ENCODE measurements at places on chromosomes 7 and 10.

- DNase-seq: no peak
Observed at GRCh38 chr10:124451276-124451675, 1.4 kb upstream of the NKX1-2 start.

GRCh38 chr7:154096-154799, 38.1 kb upstream of the FAM20C start:
- no peak for DNase-seq

DNA sequence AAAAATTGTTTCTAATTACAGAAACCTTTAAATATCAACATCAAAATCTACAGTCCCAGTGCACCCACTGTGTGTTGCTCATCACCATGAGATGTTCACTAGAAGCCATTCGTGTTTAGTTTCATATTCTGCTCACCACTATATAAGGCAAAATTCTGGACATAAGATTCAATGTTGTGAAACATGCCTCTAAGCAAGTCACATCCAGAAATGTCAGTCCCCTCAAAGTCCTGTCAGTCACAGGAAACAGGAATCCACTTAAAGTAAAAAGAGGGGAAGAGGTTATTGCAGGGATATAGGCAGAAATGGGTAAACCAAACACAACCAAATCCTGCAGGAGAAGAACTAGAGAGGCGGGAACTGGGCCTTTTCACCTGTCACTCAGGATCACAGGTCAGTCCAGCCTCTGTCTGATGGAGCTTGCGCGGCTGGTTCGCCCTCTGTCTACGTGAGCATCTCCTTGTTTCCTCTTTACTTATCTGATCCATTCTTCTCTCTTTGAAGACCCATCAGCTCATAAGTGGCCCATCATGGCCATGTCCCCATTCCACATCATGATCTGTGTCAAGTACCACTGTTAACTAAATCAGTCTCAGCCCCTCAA, 58.4 kb downstream of the MYPN start:
- DNase-seq: no peak

DNA sequence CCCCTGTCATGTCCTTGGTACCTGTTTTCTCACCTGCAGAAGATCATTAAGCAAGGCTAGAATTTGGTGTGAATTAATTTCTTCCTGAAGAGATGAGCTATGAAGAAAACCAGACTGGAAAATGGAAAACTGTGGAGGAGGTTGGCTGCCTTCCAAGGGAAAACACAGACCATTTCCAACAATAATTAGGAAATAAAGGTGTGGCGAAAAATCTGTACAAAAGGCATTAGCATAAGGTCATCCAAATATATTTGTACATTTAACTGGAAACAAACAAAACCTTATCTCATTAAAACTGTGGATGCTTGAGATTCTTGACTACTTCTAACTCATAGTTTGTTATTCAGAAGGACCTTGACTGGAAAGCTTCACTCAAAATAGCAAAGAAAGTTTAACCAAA, 1.7 kb downstream of the STN1 start:
- DNase-seq: no peak

DNA sequence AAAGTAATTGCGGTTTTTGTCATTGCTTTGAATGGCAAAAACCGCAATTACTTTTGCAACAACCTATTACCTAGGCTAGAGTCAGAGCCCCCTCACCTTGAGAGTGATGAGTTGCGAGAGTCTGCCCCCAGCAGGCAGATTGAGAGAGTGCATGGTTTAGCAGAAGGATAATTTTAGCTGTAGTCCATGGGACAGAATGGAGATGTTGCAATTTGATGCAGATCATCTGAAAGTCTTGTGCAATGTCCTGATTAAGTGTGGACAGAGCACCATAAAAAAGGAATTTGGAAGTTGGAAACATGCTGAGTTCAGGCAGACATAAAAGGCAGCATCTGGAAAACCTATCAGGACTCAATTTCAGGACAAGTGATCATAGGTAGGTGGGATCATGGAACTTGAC, 48.7 kb downstream of the GPR141 start:
- no peak for DNase-seq

DNA sequence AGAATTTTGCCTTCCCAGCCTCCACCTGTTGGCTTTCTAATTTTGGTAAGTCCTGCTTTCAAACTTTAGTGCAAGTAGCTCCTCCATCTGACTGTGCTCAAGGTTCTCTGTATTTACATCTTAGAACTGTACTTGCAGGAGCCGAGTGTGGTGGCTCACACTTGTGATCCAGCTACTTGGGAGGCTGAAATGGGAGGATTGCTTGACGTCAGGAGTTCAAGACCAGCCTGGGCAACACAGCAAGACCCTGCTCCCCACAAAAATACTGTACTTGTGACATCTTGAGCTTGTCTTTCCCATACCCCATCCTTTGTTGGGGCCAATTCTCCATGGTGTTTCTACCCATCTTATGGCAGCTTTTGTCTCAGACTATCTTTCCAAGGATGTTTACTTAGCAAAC, 4.7 kb upstream of the VDAC2 start:
- no peak for DNase-seq

DNA sequence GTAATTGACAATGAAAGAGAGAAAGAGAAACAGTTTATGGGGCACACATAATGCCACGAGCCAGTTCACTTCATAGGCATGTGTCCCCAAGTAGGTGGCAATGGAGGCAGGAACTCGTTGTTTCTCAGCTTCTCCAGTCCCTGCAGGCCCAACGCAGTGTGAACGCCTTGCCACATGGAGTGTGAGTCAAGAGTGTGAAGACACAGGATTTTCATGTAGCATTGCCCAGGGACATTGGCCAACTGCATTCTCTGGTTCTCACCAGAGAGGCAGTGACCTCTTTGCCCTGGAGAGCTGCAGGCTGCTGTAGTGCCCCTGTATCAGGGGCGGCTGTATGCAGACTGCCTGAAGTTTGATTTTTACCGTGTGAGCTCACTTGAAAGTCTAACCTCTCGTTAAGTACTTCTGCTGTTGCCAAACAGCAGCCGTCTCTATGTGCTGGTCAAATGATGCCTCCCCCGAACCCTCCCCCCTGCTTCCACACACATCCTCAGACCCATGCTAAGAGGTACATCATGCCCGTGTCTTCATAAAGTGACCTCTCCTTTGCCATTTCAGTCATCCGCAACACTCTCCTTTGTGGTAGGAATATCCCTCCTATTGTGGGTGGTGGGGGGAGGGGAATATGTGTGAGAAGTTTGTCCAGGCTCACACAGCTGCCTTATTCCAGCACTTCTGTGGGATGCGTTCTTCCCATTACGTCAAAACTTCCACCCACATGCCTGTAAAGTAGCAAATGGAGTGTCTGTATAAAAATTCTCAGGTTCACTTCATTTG, 12.7 kb downstream of the LRRC18 start:
- DNase-seq: no peak

GRCh38 chr7:6407434-6407833, 40.3 kb downstream of the DAGLB start:
- no peak for DNase-seq

DNA sequence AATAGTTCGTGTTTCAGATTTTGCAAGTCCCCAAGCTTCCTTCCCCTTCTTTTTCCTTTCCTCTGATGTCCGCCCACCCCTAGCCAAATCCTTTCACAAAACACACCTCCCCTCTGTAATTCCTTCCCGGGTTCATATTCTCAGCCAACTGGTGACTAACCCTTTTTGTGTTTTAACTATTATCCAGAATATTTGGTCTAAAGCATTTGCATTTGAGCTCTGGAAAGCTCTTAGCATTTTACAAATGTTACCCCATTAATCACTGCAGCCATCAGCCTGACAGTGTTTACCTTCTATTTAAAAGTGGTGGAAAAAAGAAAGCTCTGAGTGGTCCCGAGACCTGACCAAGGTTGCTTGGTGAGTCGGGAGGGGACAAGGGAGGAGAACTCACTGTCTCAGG, 139.0 kb downstream of the CREB5 start:
- no peak for DNase-seq

DNA sequence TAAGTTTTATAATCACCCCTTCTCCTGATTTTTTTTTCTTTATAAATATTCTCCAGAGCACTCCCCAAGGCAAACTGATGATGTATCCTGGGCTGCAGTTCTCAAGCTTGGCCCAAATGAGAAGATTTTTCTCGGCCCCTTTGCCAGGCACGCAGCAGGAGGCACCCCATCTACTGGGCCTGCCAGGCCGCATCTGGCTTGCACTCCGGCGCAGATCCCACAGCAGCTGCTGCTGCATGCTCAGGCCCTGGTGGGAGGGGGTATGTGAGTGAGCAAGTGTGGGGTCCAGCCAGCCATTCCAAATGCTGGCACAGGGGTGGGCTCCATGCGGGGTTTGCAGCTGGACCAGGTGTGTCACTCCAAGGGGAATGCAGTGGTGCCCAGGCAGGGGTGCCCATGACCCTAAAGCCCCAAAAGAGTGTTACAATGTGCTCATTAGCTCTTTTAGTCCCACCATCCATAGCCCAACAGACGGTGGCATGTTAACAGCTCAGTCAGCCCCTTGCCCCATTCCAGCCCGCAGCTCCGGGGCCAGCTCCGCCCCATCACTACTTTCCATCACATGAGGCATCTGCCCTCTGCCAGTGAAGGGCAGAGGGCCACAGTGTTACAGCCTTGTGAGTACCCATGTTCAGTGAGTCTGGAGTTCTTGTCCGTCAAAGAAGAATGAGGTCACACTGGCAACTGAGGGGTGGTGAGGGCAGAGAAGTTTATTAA, 25.9 kb downstream of the OAT start:
- no peak for DNase-seq

DNA sequence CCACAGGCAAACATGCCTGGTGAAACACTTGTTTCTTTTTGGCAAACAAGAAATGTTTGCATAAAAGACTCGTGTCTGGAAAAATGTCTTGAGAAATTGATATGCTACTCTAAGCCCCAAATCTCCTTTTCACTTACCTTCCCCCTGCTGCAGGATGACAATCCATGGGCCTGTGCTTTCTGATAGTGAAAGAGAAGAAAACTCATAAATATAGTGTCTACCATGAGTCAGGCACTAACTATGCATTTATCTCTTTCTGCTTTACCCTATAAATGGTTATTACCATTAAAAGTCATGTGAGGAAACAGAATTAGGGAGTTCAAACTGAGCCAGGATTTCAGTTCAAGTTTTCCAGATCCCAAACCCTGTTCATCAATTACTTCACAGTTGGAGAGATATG, 6.6 kb upstream of the TARP start:
- DNase-seq: no peak

DNA sequence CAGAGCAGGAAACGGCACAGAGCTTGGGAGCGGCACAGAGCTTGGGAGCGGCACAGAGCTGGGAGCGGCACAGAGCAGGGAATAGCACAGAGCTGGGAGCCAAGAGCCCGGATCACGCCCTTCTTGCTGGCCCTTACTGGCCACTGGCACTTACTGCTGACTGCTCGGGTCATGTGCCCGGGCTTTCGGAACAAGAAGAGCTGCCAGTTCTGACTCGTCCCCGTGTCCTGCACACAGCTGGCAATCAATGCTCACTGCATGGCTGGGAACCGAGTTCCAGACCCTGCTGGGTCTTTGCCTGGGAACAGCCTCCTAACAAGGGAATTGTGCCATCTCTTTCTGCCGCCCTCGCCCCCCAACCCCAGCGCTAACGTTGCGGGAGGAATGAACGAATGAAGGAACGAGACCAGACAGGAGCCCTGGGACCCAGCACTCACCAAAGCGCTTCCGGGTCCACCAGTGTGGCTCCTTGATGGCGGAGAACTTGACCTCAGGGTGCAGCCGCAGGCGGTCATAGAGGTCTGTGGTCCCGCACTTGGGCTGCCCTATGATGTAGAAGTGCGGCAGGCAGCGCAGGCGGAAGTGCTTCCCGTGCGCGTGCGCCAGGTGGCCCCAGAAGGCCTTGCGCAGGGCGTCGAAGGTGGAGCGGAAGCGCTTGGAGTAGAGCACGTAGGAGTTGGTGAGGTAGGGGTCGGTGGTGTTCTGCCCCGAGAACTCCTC, 49.1 kb downstream of the CHST15 start:
- DNase-seq: no peak

Measured in stimulated activated CD4-positive, alpha-beta T cell treated with anti-CD3 and anti-CD28 coated beads, Interleukin-12 subunit alpha, Interleukin-12 subunit beta, amount 100 ng/mL, for 4 hours (primary cell).